A549 treated with GW870086 at 1 μM for 4 hours (cell line): ENCODE measurements at places on chromosomes 5 and 9. TPM values are rescaled to one million over a fixed set of nuclear protein-coding genes. Genes with fewer than 3 reads are reported as not detected.

IARS1 gene
- 96.4 to 110 TPM (median 105 TPM) in 5 replicates for total RNA-seq

CER1 gene
- not detected in 5 replicates for total RNA-seq

ZNF883 gene
- 0.70 to 0.94 TPM (median 0.86 TPM) in 5 replicates for total RNA-seq

IL4 gene
- not detected in 5 replicates for total RNA-seq

KLHL9 gene
- 13.3 to 20.5 TPM (median 18.6 TPM) in 5 replicates for total RNA-seq

SPINK13 gene
- not detected in 5 replicates for total RNA-seq

NR3C1 gene
- total RNA-seq = 23.9 to 34.8 TPM (median 30.8 TPM) in 5 replicates

FBP1 gene
- not detected in 5 replicates for total RNA-seq

FIBCD1 gene
- 11.5 to 18.2 TPM (median 15.7 TPM) in 5 replicates for total RNA-seq

SAXO1 gene
- not detected in 5 replicates for total RNA-seq

PRDM9 gene
- not detected in 5 replicates for total RNA-seq

IFNA21 gene
- total RNA-seq = not detected in 5 replicates

HAPLN1 gene
- not detected in 5 replicates for total RNA-seq

CAMK4 gene
- 0.01 to 0.05 TPM in 2 of 5 replicates, not detected in the others for total RNA-seq

IRGM gene
- total RNA-seq = 0.08 to 0.34 TPM (median 0.12 TPM) in 3 of 5 replicates, not detected in the others

FRRS1L gene
- 0.13 to 0.51 TPM (median 0.19 TPM) in 5 replicates for total RNA-seq

ADAMTS12 gene
- total RNA-seq = 6.6 to 9.2 TPM (median 7.6 TPM) in 5 replicates
